Neural progenitor cell (in vitro differentiated cells): ENCODE measurements at places on chromosomes 3 and 15. TPM values are rescaled to one million over a fixed set of nuclear protein-coding genes. Genes with fewer than 3 reads are reported as not detected.

CPN2 gene
- not detected in 2 replicates for total RNA-seq

CHL1 gene
- total RNA-seq, result 0.49 and 0.59 TPM in 2 replicates

GOLGA8G gene
- 0.04 TPM in 1 of 2 replicates, not detected in the other for total RNA-seq

CFAP20DC gene
- 9.6 and 14.0 TPM in 2 replicates for total RNA-seq

CFAP100 gene
- total RNA-seq, result 0.12 TPM in 1 of 2 replicates, not detected in the other

AMT gene
- 35.4 and 46.0 TPM in 2 replicates for total RNA-seq

DISP2 gene
- total RNA-seq, result 0.06 TPM in 1 of 2 replicates, not detected in the other

ADGRG7 gene
- total RNA-seq, result not detected in 2 replicates

GOLGA6L24 gene
- total RNA-seq, result not detected in 2 replicates

SEMA3B gene
- total RNA-seq, result 0.80 and 8.6 TPM in 2 replicates

RFTN1 gene
- 0.37 and 0.92 TPM in 2 replicates for total RNA-seq

POMGNT2 gene
- 13.2 and 28.8 TPM in 2 replicates for total RNA-seq

EPHB1 gene
- 8.8 and 9.1 TPM in 2 replicates for total RNA-seq

SNX22 gene
- 4.0 and 6.4 TPM in 2 replicates for total RNA-seq

DNAH1 gene
- total RNA-seq, result 0.80 and 2.1 TPM in 2 replicates

LARP6 gene
- 18.6 and 19.3 TPM in 2 replicates for total RNA-seq

CHRFAM7A gene
- total RNA-seq, result 0.46 and 1.3 TPM in 2 replicates

MESP1 gene
- total RNA-seq, result 0.31 TPM in 1 of 2 replicates, not detected in the other

SCG5 gene
- total RNA-seq, result 69.4 and 101 TPM in 2 replicates

MGLL gene
- 0.12 and 0.15 TPM in 2 replicates for total RNA-seq

PFKFB4 gene
- 59.5 and 102 TPM in 2 replicates for total RNA-seq

ITPKA gene
- 0.09 TPM in 1 of 2 replicates, not detected in the other for total RNA-seq

CCK gene
- total RNA-seq, result 1.1 and 3.4 TPM in 2 replicates

TTC21A gene
- 1.2 and 2.3 TPM in 2 replicates for total RNA-seq

ZPLD1 gene
- 0.28 and 0.31 TPM in 2 replicates for total RNA-seq

DPPA2 gene
- 1.2 and 1.8 TPM in 2 replicates for total RNA-seq

PATL2 gene
- 0.68 TPM in 1 of 2 replicates, not detected in the other for total RNA-seq

PLXNA1 gene
- total RNA-seq, result 34.7 and 89.1 TPM in 2 replicates

ZDHHC19 gene
- not detected in 2 replicates for total RNA-seq

MYZAP gene
- 0.09 TPM in 1 of 2 replicates, not detected in the other for total RNA-seq

PRSS50 gene
- 0.28 and 1.9 TPM in 2 replicates for total RNA-seq

PLA2G4F gene
- not detected in 2 replicates for total RNA-seq

MYO5C gene
- 22.3 and 24.1 TPM in 2 replicates for total RNA-seq

MYLK gene
- 28.4 and 34.3 TPM in 2 replicates for total RNA-seq

TUSC7 gene
- total RNA-seq, result not detected in 2 replicates

RPN1 gene
- total RNA-seq, result 186 and 214 TPM in 2 replicates

FOXB1 gene
- total RNA-seq, result 7.3 and 9.6 TPM in 2 replicates

CCR3 gene
- not detected in 2 replicates for total RNA-seq

COMMD2 gene
- total RNA-seq, result 46.8 and 110 TPM in 2 replicates

IQCF5 gene
- total RNA-seq, result not detected in 2 replicates

MYD88 gene
- 3.1 and 5.5 TPM in 2 replicates for total RNA-seq

RTP3 gene
- not detected in 2 replicates for total RNA-seq

GSK3B gene
- total RNA-seq, result 66.3 and 88.6 TPM in 2 replicates

STRIT1 gene
- not detected in 2 replicates for total RNA-seq

GLDN gene
- total RNA-seq, result 2.4 and 5.3 TPM in 2 replicates

CAND2 gene
- total RNA-seq, result 2.4 and 6.9 TPM in 2 replicates

GPD1L gene
- 1.6 and 5.6 TPM in 2 replicates for total RNA-seq

NOX5 gene
- total RNA-seq, result not detected in 2 replicates

NISCH gene
- total RNA-seq, result 80.5 and 146 TPM in 2 replicates

ROBO2 gene
- 12.3 and 15.0 TPM in 2 replicates for total RNA-seq

PP2D1 gene
- not detected in 2 replicates for total RNA-seq

ALDH1A3 gene
- 0.74 and 0.80 TPM in 2 replicates for total RNA-seq

ZNF774 gene
- total RNA-seq, result 1.9 and 8.3 TPM in 2 replicates

CSTA gene
- not detected in 2 replicates for total RNA-seq

SLC12A1 gene
- total RNA-seq, result 0.19 TPM in 1 of 2 replicates, not detected in the other

DUOXA2 gene
- not detected in 2 replicates for total RNA-seq

FEZF2 gene
- total RNA-seq, result 7.6 and 9.1 TPM in 2 replicates

SLC24A5 gene
- total RNA-seq, result 0.65 TPM in 1 of 2 replicates, not detected in the other

ANKRD34C gene
- not detected in 2 replicates for total RNA-seq

TBC1D5 gene
- 63.6 and 108 TPM in 2 replicates for total RNA-seq
